ENCODE measurements at places on chromosomes 6 and 20. TPM values are rescaled to one million over a fixed set of nuclear protein-coding genes. Genes with fewer than 3 reads are reported as not detected.

The DDAH2 gene
- polyA plus RNA-seq = 213 TPM

The MCUR1 gene
- 59.2 TPM for polyA plus RNA-seq

The BTBD3 gene
- 36.5 TPM for polyA plus RNA-seq

- DNase-seq = no peak
Measured at GRCh38 chr6:125197795-125198269, 44.3 kb downstream of the TPD52L1 start.

GRCh38 chr20:51498765-51499540 is 43.6 kb downstream of the NFATC2 start:
- DNase-seq = no peak

DNA sequence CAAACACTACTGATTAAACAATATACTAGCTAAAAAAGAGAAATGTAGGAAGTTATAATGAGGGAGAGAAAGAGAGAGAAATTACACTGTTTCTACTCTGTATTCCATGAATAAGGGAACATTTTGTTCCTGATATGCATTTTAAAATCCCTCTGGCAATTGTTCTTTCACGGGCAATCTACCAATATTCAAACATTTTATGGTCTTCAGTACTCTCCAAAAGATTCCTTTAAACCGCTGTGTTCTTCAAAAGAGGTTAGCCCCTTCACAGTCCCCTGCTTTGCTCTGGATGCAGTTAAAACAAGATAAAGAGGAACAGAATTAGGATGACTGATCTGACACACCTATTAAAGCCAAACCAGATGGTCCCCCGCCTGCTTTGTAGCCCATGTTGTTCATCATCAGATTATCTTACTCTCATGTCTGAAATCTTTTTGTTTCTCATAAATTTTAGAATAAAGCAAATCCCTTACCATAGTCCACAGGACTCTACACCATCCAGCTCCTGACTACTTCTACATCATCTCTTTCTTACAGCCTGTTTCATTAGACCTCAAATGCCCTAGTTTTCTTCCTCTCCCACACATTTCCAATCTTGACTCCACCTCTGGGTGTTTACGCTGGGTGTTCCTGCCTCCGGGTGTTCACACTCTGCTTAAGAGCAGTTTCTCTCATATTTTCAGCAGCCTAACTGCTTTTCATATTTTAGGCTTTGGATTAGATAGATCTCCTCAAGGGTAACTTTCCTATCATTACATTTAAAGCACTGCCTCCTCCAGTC is 399.7 kb downstream of the COL12A1 start:
- no peak for DNase-seq

GRCh38 chr20:7673841-7674240 is 266.4 kb downstream of the HAO1 start:
- no peak for DNase-seq

DNA sequence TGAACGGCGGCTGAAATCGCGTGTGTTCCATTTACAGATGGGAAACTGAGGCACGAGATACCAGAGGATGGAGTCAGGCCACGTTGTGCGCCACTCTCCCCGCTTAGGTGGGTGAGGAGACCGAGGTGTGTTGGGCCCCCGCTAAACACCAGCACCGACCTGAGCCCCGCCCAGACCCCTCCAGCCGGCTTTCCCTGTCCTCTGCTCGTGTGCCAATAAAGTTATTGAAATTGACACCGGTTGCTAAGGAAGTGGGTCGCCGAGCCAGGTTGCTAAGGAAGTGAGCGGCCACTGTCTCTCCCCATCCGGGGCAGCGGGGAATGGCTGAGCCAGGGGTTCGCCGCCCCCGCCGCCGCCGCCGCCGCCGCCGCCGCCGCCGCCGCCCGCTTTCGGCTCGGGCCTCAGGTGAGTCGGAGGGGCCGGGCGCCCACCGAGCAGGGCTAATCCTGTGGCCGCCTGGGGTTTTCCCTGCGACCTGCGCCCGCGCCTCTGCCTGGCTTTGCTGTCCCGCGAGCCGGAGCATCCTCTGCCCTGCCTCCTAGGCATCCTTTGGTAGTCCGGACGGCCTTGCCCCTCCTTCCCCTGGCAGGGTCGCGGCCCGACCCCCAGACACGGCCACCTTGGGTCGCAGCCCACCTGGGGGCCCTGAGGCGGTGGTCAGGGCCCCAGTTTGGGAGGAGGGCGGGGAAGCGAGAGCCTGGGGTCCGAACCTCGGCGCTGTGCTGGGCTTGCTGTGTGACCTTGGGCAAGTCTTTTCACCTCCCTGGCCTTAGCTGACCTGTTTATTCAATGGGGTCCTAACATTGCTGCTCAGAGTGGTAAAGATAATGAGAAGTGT is at the start of gene KIF3B:
KIF3B (plus strand) TSS at position 291 of the 838 bp plus-strand sequence. CDS start 32,127 bp downstream, outside the sequence.
- peak; percentile 56 for DNase-seq

GRCh38 chr20:64196847-64197306 is 32.6 kb downstream of the MYT1 start:
- no peak for DNase-seq

DNA sequence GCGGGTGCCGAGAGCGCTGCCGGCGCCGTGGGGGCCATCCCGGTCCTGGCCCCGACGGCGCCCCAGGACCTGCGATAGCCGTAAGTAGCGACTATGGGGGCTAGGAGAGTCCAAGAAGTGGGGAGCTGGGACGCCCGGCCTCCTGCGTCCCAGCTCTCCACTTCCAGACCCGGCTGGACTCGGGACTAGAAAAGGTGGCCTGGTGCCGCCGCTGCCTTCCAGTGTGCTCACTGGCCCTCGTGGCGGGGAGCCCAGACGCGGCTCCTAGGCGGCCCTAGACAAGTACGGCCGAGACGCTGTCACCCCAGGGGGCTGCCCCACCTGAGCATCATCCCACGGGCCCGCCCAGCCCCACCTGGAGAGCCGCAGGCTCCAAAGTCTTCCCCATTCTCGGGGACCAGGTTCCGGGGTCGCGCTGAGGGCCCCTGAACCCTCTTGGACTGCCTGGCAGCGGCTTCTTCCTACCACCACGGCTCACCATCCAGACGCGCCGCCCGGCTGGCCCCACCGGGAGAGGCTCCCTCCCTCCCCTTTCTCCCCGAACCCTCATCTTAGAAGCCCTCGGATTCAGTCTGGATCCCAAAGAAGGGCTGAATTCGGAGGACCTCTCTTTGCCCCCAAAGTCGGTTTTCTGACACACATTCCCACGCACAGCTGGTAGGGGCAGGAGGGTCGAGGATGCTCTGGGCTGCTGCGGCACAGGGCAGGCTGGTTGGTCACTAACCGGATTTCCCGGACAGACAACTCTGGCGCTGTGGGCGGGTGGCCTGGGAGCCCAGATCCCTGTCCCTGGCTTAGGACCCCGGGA is 870 bp upstream of the MDFI start:
- no peak for DNase-seq

GRCh38 chr20:40565001-40565681 is 123.9 kb downstream of the MAFB start:
- no peak for DNase-seq

DNA sequence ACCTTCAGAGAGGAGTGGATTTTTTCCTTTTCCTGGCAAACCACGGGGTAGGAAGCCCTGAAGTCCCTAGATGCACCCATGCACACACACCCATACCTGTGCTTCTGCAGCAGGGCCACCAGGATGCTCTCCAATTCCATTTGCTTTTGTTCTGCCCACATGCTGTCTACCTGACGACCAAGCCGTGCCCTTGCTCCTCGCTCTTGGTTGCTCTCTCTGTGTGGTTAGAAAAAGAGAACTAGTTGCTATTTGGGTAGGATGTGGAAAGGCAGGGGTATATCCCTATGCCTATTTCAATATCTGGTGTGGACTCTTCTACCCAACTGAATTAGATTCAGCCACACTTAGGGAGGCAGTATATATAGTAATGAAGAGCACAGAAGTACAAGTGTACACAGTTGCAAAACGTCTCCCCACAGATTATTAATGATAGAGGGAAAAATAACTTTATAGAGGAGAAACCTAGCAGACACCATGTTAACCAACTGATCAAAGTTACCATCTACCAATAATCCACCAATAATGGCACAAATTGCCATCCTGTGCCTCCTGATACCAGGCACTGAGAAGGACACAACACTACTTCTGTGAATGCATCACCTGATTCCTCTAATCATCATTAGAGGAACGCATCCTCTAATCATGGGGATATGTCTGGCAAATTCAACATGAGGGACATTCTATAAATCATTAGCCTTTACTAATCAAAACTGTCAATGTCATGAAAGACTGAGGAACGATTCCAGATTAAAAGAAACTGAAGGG is 7.3 kb downstream of the GHRH start:
- no peak for DNase-seq

- DNase-seq = no peak
Measured at GRCh38 chr6:166204852-166205650, 37.4 kb upstream of the TBXT start.

DNA sequence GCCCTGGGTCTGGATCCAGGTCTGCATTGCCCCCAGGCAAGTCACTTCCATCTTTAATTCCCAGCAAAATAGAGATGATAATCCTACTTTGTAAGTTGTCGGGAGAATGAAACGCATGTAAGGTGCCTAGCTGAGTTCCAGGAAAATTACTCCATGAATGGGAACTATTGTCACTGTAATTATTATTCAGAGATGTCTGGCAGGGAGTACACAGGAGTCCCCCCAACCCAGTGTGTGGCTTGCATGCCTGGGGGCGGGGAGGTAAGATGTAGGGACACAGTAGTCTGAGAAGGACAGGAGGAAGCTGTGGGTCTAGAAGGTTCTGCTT is 85.4 kb downstream of the CD40 start:
- no peak for DNase-seq

GRCh38 chr6:119481976-119482375 is 132.4 kb upstream of the MAN1A1 start:
- no peak for DNase-seq

- no peak for DNase-seq
Measured at GRCh38 chr6:105433723-105434122, 30.8 kb upstream of the PREP start.

DNA sequence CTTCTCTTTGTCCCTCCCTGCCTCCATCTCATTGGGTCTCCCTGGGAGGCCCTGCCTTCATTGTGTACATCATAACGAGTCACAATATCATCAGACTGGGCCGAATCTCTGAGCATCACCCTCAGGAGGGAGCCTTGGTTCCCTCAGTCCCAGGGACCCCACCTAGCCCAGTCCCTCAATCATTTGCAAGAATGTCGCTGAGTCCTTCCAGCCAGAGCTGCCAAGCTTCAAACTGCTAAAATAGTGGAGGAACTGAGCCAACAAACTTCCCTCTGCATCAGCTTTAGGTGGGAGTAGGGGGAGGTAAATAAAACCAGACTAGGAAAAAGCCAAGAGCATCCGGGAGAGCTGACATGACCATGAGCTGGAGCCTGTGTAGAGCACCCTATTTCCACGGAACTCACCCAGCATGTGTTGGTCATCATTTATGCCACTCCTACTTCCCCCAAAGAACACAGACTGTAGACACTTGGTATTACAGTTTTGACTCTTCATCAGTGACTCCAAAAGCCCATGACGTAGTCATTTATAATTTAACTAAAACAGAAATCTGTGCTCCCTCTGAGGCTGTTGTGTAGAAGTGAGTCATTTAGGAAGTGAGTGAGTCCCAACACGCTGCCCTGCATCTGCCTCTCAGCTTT is 28.8 kb upstream of the IL17A start:
- no peak for DNase-seq

DNA sequence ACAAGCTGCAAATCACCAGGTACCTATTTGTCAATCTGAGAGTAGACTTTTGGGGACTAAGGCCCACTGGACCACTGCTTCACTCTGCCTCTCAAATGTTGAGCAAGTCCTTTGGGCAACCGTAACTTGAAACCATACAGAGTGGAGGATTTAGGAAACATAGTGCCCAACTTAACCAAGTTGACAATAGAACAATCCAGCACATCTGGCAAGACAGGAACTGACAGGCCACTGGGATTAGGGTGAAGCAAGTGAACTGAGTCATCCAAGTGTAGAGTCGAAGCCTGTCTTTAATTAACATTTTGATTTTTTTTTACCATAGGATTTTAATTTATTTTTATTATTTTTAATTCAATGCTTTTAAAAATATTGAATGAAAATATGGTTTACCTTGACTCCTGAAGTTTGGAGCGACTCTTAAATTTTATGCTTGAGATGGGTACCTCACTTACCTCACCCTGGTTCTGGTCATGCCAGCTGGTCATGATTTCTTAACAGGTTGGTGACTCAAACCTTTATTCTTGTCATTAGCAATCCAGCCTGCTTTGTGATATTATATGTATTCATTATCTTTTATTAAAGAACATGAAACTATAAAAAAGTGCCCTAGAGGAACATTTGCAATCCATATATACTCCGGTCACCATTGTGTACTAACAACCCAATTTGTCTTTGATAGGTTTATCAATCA is 312.1 kb upstream of the DEFB112 start:
- DNase-seq = no peak

DNA sequence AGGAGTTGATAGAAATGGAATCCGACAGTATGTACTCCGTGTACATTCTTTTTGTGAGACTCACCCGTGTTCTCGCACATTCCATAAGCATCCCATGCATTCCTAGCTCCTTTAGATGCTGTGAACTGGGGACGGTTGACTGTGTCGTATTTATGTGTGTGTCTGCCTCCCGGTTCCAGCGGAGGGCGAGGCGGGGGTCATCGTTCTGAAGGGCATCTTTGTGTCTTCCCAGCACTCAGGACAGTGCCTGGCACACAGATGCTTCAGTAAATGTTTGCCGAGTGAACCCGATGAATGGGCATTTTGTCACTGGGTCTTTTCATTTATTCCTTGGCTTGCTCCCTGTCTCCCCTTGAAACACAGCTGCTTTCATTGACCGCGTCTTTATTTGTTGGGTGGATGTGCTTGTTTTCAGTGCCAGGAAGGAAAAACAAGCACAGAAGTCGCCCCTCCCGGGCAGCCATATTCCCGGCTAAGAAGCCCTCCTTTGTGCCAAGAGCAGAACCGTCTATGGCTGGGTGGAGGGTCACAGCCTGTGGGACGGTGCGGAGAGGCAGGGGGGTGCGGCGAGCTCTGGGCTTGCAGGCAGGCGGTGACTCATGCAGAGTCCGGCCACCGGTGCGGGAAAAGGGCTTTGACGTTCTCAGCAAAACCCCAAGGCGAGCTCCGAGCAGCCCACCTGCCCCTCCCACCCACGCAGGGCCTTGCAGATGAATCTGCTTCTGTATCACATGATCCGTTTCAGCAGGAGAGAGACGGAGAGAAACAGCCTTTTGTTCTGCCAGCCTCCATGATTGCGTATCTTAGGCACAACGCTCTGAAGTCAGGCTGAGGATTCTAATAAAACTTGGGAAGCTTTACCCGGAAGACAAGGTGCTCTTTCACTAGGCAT is 11.2 kb upstream of the PSMG4 start:
- no peak for DNase-seq

GRCh38 chr6:31717499-31718222 is 2.5 kb downstream of the LY6G6D start:
- DNase-seq = no peak

GRCh38 chr20:61693055-61693600 is 372.6 kb downstream of the TAF4 start:
- no peak for DNase-seq

Measured in left renal pelvis (tissue), 4 donors.